ENCODE measurements at places on chromosomes 12 and 14. TPM values are rescaled to one million over a fixed set of nuclear protein-coding genes. Genes with fewer than 3 reads are reported as not detected.

- no peak for DNase-seq
Observed at GRCh38 chr14:72576258-72576657, 317.6 kb downstream of the DPF3 start.

Gene HCAR2
- polyA plus RNA-seq: not detected

DNA sequence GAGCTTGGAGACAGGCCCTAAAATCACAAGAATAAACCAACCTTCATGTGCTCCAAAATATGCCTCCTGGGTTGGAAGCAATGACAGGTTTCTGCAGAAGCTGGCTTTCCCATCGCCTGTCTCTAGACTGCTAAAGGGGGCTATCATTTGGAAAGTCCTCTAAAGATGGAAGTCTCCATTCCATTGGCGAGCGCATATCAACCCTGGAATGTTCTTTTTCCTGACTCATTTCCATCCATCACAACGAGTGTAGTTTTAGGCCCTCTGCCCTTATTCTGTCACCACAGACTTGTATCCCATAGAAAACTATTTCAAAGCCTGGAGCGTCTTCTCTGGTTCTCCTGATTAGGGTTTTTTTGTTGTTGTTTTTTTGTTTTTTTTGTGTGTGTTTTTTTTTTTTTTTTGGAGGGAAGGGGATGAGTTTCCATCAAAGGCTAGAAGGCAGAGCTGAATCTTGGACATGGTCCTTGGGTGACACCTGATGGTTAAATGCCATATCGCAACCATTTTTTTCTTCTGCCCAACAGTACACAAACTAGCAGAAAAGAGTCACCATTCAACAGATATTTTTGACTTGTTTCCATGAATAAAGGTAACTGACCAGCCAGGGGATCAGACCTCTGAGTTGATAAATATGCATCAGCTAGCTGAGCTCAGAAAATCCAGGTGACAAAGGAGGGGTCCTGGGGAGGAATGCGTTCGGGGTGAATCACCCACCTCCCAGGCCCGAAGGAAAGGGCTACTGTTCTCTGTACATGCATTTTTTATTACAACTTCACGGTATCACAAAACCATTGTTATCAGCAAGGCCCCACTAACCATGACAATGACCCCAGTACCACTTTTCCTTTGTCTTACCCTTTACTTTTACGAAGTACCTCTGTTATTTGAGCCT, 40.5 kb downstream of the KCNA5 start:
- DNase-seq: peak; percentile 67

- DNase-seq: no peak
Observed at GRCh38 chr14:103343905-103344797, 10.1 kb downstream of the EIF5 start.

Gene LRRK2
- polyA plus RNA-seq: not detected

DNA sequence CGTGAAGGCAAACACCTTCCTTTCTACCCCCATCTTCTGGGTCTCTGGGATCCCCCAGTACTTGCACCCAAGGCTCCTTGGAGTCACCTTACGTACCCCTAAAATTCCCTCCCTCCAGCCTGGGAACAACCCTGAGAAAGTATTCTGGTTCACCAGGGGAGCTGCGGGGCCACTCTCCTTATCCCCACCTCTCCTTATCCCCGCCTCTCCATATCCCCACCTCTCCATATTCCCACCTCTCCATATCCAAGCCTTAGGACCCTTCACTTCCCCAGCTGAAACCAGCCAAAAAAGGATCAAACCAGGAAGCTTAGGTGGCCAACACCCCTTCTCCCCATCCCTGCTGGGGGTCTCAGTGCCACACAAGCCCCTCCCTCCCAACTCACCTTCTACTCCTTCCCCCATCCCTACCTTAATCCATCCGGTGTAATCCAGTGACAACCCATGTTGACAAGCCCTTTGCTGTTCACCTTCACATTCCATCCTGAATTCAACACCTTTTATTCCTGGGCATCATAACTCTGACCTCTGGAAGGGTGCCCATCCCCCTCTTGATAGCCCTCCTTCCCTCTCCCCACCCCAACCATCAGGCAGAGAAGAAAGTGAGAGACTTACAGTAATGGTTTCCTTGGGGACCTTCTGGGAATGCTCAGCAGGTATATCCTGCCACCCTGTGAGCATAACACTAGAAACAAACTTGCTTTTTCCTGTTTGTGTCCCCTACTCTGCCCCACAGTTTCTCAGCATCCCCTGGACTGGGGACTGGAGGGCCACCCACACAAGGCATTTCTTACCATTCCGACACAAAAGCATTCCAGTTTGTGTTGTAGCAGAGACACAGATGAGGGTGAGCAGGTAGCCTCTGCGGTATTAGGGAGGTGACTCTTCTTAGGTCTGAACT, 1.6 kb upstream of the MSI1 start:
- DNase-seq: peak; percentile 49

GRCh38 chr12:126083926-126084325, 1018.7 kb downstream of the AACS start:
- peak; percentile 10 for DNase-seq

GRCh38 chr14:30998100-30998706, 27.2 kb upstream of the AP4S1 start:
- peak; percentile 33 for DNase-seq

Gene ARL6IP4
- polyA plus RNA-seq: 169 TPM
